ENCODE measurements at places on chromosomes 6 and 20.

- DNase-seq = no peak
These were observed 79.3 kb downstream of the SLC24A3 start for GRCh38 chr20:19291818-19292132.

DNA sequence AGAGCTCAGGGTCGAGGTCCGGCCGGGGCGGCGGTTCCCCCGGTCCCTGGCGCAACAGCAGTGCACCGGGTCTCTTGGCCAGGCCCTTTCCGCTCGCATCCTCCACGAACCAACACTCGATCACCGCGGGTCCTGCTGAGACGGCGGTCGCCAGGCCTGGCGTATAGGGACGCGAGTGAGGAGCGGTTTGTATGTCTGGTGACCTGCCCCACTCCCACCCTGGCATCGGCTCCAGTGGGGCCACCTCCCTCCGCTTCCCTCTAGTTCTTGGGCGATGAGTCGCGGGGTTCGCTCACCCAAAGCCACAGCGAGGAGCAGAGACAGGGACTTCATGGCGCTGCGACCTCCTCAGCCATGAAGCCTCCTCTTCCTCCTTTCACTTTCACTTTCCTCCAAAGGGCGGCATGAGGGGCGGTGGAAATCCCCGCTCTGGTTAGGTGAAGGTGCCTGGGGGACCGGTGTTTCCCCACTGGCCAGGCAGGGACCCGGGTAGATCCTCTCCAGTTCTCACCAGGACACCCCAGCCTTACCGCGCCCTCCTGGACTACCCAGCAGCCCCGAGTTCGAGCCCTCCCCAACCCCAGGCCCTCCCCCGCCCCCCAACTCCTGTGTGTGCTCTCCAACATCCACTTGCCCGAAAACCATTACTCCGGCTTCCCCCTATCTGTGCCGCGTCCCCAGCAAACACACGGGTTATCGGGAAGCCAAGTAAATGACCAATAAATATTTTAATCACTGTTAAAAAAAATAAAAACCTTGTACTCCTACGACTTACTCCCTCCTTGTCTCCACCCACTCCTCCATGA lies at the start of gene TAPBP:
TSS of gene TAPBP (minus strand) at position 370 of the 806 bp plus-strand sequence. CDS start at position 333, 37 bp downstream.
- DNase-seq = peak; percentile 69

DNA sequence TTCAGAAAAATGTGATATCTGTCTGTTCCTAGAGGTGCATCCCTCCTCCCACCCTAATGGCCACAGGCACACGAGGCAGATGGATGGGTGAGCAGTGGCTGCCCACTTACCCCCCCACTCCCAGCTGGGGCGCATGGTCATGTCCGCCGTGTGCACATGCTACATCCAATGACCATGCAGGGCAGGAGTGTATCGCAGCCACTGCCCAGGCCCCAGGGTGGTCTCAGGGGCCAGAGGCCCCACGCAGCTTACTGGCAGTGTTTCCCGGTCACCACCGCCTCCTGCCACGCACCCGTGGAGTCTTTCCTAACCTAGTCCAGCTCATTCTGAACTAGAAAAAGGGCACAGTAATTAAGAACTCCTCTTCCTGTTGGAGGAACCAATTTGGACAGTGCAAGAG lies 11.7 kb upstream of the HTR1B start:
- no peak for DNase-seq

DNA sequence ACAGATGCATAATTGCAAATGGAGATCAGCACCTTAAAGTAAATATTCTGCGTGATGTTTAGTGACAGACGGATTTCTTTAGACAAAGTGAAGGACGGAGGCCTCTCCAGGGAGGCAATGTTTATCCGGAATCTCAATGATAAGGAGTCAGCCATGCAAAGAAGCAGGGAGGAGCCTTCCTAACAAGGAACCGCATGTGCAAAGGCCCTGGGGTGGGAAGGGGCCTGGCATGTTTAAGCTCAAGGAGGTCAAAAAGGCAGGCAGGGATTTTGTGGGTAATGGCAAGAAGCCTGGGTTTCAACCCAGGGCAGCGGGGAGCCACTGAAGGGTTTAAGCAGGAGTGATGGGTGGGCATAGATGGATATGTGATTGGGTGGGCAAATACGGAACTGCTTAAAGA lies 678 bp downstream of the BPIFB3 start:
- DNase-seq = no peak

DNA sequence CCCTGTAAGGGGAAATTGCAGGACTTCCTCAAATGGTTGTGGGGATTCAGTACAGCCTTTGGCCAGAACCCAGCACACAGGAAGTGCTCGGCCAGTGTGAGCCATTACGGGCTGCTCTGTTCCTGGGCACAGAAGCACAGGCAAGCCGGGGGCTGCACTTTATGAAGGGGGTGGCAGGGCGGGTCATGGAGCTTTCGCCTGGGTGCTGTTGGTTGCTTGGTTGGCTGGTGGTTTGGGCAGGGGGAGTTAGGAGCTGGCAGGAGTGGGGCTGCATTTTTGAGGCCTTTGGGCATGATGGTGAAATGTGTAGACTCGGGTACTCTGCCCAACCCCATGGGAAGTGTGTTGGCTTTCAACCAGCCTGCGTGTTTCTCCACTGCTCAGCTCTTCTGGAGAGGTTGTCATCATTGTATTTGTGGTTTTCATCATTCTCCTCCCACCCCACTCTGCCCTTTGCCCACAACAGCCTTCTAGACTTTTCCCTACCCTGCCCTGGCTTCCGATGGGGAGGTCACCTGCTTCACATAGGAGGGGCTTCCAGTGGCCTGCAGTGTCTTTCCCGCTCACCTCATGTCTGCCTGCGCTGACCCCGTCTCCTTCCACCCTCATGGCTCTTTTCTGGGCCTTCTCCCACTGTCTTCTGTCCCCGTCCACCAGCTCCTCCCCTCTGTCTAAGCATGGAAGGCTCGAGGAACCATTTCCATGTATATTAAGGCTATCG lies 16.1 kb upstream of the RBM38 start:
- DNase-seq = peak; percentile 90

- DNase-seq = no peak
These were observed 249.5 kb downstream of the ADGRG6 start for GRCh38 chr6:142551274-142551811.

GRCh38 chr20:517221-517620 lies 26.4 kb downstream of the CSNK2A1 start:
- DNase-seq = no peak

GRCh38 chr6:23055523-23055922 lies 486.2 kb downstream of the HDGFL1 start:
- no peak for DNase-seq

DNA sequence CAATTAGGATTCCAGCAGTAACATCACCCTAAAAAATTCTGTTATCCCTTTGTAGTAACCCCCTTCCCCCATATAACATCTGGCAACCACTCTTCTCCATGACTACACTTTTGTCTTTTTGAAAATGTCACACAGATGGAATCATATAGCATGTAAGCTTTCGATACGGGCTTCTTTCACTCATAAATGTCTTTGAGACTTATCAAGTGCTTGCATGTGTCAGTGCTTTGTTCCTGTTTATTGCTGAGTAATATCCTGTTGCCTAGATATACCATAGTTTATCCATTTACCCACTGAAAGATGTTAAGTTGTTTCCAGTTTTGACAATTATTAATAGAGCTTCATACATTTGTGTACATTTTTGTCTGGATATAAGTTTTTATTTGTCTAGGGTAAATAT lies 10.4 kb upstream of the SNPH start:
- peak; percentile 10 for DNase-seq

GRCh38 chr20:62914970-62915457 lies 11.3 kb downstream of the DIDO1 start:
- DNase-seq = peak; percentile 50
